Psoas muscle (tissue), 8 donors: ENCODE measurements at places on chromosomes 16 and 17. TPM values are rescaled to one million over a fixed set of nuclear protein-coding genes. Genes with fewer than 3 reads are reported as not detected.

Gene ITGAE
- total RNA-seq: 15.8 TPM

Gene HYDIN
- total RNA-seq: 0.21 TPM

Gene KAT7
- total RNA-seq: 60.7 TPM

Gene PKMYT1
- 0.53 TPM for total RNA-seq

Gene ST3GAL2
- 33.0 TPM for total RNA-seq

DNA sequence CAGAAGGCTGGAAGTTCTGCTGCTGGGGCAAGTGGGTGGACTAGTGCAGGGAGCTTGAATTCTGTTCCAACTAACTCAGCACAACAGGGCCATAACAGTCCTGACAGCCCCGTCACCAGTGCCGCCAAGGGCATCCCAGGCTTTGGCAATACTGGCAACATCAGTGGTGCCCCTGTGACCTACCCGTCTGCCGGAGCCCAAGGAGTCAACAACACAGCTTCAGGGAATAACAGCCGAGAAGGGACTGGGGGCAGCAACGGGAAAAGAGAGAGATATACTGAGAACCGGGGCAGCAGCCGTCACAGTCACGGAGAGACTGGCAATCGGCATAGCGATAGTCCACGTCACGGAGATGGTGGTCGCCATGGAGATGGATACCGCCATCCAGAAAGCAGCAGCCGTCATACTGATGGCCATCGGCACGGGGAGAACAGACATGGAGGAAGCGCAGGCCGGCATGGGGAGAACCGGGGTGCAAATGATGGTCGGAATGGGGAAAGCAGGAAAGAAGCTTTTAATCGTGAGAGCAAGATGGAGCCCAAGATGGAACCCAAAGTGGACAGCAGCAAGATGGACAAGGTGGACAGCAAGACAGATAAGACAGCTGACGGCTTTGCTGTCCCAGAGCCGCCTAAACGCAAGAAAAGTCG is 9.4 kb upstream of the PSMC5 start:
- DNase-seq: no peak

- DNase-seq: no peak
Observed at GRCh38 chr16:83205896-83206295, 579.1 kb downstream of the CDH13 start.

- no peak for DNase-seq
Observed at GRCh38 chr16:69593751-69594255, 28.0 kb downstream of the NFAT5 start.

DNA sequence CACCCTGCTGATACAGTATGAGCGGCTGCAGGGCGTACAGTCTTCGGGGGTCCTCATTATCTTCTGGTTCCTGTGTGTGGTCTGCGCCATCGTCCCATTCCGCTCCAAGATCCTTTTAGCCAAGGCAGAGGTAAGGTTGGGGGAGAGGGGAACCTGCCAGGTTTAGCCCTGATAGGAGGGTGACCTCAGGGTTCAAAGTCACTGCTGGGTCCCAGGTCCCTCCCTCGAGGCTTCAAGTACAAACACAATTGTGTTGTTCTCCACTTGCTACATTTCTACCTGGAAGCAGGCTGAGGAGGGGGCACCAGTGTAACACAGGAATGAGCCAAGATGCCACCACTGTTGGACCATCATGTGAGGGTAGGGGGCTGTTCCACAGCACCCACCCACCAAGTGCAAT is 22.4 kb downstream of the ABCC3 start:
- DNase-seq: no peak

DNA sequence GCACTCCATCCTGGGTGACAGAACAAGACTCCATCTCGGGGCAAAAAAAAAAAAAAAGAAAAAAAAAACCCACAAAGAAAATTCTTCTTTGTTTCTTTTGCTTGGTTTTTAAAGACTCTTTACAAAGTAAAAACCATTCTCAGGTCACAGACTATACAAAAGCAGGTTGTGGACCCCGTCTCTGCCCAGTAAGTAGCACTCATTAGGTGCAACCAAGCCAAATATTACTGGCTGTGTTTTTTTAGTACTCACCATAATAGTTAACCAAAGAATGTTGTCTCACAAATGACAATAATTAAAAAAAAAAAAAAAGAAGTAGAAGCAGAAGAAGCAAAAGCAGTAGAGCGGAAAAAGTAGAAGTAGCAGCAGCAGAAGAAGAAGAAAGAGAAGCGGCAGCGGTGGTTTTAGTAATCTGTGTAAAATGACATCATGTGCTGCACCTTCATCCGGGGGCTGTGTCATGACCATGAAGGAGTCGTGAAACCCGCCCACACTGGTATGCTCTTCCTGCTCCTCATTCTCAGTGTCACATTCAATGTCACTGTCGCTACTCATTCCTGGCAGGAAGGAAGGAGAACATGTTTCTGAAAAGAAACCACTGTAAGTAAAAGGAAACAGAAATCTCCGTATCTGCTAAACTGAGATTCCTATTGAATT is 105.4 kb downstream of the TRIM37 start:
- no peak for DNase-seq

DNA sequence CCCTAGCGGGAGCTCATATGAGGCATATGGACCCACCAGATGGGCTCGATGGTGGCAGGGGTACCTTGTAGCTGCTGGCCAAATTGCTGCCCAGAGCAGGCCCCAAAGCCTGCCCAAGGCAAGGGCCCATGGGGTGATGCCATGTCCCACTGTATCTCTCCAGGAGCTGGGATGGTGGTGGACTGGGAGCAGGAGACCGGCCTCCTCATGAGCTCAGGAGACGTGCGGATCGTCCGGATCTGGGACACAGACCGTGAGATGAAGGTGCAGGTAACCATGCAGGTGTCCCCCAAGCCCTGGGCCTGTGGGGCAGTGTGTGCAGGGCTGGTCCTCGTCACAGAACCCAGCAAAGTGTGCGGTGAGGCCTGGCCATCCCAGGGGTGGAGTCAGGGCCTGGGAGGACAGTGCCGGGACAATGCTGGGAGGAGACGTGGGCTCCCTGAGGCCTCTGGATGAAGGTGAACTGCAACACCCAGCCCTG is 34.1 kb upstream of the CHMP6 start:
- DNase-seq: no peak

- no peak for DNase-seq
Observed at GRCh38 chr17:72565758-72566157, 444.9 kb downstream of the SOX9 start.

GRCh38 chr17:9771465-9771864 is 19.9 kb downstream of the DHRS7C start:
- no peak for DNase-seq
